ENCODE measurements at places on chromosomes 5 and 9.

GRCh38 chr5:180401229-180401907 is 48.2 kb upstream of the GFPT2 start:
- DNase-seq: no peak

GRCh38 chr5:160150381-160150780 is 31.1 kb upstream of the PWWP2A start:
- DNase-seq: no peak

- DNase-seq: peak; percentile 19
Measured at GRCh38 chr9:6567140-6567591, 78.4 kb downstream of the GLDC start.

GRCh38 chr5:56290378-56291078 is 57.4 kb upstream of the ANKRD55 start:
- DNase-seq: no peak

- DNase-seq: no peak
Measured at GRCh38 chr5:32001284-32001683, 172.8 kb downstream of the GOLPH3 start.

DNA sequence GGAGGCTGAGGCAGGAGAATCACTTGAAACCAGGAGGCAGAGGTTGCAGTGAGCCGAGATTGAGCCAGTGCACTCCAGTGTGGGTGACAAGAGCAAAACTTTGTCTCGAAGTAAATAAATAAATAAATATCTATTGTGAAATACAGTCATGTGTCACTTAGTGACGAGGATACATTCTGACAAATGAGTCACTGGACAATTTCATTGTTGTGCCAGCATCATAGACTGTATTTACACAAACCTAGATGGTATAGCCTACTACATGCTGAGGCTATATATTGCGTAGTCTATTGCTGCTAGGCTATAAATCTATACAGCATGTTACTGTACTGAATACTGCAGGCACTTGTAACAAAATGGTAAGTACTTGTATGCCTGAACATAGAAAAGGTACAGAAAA is 61.1 kb upstream of the CCL21 start:
- no peak for DNase-seq

- no peak for DNase-seq
Measured at GRCh38 chr5:162334944-162335343, 267.4 kb downstream of the GABRG2 start.

DNA sequence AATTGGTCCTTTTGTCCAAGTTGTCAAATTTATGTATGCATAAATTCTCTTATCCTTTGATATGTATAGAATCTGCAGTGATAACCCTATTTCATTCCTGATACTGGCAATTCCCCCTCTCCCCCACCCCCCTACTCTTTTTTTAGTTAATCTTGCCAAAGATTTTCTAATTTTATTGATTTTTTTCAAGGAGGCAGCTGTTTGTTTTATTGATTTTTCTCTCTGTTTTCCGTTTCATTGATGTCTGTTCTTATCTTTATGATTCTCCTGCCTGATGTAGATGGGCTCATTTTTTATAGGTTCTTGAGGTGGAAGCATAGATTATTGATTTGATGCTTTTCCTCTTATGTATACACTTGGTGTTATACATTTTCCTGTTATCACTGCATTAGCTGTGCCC is 34.4 kb downstream of the SMC5 start:
- DNase-seq: no peak

GRCh38 chr5:56951126-56951945 is 587 bp downstream of the MIER3 start:
- peak; percentile 41 for DNase-seq

GRCh38 chr9:87855061-87855460 is 27.6 kb upstream of the SPATA31E1 start:
- DNase-seq: no peak

Data from midbrain (tissue), 1 donor.